Daoy (cell line): ENCODE measurements at places on chromosomes 3 and 15. TPM values are rescaled to one million over a fixed set of nuclear protein-coding genes. Genes with fewer than 3 reads are reported as not detected.

CLDN1 gene
- 5.3 and 7.3 TPM in 2 replicates for total RNA-seq

DNA sequence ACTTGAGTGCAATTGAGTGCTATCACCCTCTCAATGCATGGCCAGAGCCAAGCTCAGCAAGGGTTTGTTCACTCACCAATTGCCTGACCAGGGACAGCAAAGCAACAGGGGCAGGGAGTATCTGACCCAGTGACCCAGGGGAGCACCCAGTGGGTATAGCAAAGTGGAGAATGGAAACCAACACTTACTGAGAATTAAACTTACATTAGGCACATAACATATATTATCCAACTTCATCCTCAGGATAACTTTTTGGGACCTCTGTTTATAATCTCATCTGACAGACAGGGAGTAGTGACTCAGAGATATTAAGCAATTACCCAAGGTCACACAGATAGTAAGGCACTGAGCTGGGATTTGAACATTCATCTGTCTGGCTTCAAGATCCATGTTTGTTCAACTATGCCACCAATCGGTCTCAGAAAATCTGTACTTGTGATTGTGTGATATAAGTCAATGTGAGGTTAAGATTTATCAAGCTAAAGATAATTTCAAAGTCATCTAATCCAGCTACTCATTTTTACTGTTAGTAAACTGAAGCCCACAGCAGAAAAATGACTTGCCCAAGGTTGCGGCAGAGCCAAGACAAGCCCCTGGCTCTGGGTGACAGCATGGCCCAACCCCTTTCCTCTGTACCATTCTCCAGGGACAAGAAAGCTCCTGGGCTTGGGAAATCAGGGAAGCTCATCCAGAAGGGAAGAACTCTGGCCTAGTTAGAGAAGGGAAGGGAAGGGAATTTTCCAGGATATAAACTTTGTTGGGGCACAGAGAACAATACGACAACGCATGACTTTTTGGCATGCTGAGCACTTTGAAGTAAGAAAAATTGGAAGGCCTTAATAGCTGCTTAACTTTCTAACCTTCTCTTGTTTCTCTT, 138.0 kb upstream of the SMAD3 start:
- no peak for DNase-seq

DNA sequence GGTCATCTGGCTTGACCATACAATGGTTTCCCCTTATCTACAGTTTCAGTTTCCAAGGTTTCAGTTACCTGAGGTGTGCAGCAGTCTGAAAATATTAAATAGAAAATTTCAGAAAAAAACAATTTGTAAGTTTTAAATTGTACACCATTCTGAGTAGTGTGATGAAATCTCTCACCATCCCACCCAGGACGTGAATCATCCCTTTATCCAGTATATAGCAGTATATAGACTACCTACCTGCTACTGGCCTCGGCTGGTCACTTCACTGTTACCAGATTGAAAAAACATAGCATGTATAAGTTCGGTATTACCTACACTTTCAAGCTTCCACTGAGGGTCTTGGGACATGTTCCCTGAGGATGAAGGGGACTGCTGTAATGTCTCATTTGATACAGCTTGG, 12.0 kb downstream of the ARIH1 start:
- no peak for DNase-seq

DNA sequence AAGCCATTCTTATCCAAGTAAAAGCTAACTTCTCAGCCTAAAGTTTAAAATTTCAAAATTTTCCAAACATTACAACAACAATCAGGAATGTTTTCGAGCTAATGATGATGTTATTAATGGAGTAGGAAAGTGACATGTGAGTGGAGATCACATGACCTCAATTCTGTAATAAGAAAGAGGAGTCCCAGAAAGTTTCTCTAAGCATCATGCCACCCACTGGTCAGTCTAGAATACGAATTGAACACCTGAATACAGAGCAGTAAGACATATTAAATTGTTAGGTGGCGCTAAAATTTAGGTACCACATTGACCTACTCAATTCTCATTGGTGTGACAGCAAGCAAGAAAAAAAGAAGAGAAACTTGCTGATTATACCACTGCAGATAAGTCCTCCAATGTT, 163.9 kb downstream of the DCLK3 start:
- no peak for DNase-seq

- no peak for DNase-seq
Measured at GRCh38 chr3:60085649-60086048, 1035.8 kb upstream of the CFAP20DC start.

GRCh38 chr3:45700570-45701073, 11.4 kb downstream of the SACM1L start:
- no peak for DNase-seq

- DNase-seq, result no peak
Measured at GRCh38 chr3:146637871-146638270, 32.7 kb upstream of the PLSCR5 start.
